ENCODE measurements at places on chromosomes 13 and 19. TPM values are rescaled to one million over a fixed set of nuclear protein-coding genes. Genes with fewer than 3 reads are reported as not detected.

GRCh38 chr13:29852472-29853054 lies 2.1 kb upstream of the UBL3 start:
- no peak overlapping the region for H3K4me3 ChIP-seq
- no peaks in the 10 kb centered on the region for H3K27me3 ChIP-seq
- DNase-seq = no peak
- no peaks in the 10 kb centered on the region for H3K4me1 ChIP-seq
- no peak overlapping the region for H3K27ac ChIP-seq
- no peaks in the 10 kb centered on the region for H3K36me3 ChIP-seq

DNA sequence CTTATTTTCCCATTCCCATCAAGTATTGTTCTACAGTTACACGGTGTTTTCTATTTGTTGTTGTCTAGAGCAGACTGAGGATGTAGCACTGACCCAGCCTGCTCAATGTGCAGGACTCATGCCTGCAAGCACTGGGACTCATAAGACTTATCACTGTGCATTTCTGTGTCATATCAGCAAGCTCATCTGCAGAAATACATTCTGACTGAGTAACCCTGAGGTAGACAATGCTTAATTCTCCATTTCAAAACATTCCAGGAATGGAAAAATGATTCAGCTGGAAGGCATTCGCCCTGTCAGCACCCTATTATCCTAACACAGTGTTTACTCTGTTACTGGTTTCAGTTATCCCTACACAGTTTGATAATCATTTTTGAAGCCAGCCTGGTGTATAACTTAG lies 2506.4 kb downstream of the PCDH9 start:
- no peak overlapping the region for H3K4me3 ChIP-seq
- no peaks in the 10 kb centered on the region for H3K27me3 ChIP-seq
- no peak for DNase-seq
- H3K27ac ChIP-seq = no peak overlapping the region

DNA sequence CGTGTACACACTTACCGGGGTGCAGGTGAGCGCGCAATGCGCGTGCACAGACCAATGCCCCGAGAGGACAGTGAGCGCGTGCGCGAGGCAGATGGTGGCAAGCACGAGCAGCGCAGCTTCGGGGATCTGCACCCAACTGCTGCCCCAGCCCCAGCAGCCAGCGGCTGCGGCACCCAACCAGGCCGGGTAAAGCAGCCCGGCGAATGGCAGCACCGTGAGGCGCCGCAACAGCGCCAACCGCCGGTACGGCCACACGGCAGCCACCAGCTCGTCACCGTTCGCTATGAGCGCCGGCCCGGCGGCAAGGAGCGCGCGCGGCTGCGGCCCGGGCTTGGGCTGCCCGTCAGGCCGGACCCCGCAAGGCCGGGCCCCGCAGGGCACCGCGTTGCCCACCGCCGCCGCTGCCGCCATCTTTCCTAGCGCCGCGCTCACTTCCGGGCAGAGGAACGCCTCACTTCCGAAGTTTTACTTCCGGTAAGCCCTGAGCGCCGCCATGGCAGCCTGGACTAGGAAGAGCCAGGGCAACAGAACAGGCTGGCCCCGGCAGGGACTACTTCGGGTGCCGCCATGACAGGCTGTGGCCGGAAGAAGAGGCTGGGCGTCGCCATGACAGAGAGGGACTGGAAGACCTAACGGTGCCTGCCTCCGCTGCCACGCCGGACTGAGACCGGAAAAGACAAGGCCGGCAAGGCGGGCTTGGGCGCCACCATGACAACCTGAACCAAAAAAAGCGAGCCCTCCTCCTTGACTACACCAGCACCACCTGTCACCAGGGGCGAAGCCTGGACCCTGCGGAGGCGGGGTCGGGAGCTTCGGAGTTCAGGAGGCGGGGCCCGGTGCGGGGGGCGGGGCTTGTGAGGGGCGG lies at the start of gene ATP13A1:
TSS of gene ATP13A1 (minus strand) at position 421 of the 865 bp plus-strand sequence. CDS start at position 411, 10 bp downstream.
- DNase-seq = peak; percentile 93
- H3K27ac ChIP-seq = peak within 1 kb of the TSS; percentile 98
- no peaks in the 10 kb centered on the region for H3K36me3 ChIP-seq
- no peaks in the 10 kb centered on the region for H3K27me3 ChIP-seq
- H3K4me1 ChIP-seq = peaks cover 30% of the 10 kb centered on the region

The ZNF846 gene
- total RNA-seq = 10.0 TPM

DNA sequence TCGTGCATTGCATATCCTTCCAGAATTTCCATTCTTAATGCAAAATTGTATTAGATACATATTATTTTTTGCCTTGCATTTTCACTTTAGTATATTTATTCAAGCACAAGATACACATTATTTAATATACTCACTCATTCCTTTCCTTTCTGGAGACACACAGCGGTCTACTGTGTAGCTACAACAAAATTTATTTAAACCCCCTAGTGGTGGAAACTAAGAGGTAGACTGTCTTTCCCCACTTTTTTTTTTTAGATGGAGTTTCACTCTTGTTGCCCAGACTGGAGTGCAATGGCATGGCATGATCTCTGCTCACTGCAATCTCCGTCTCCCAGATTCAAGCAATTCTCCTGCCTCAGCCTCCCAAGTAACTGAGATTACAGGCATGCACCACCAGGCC lies 2040.3 kb upstream of the PCDH20 start:
- H3K36me3 ChIP-seq = no peaks in the 10 kb centered on the region
- H3K27ac ChIP-seq = no peak overlapping the region
- no peak for DNase-seq
- no peak overlapping the region for H3K4me3 ChIP-seq

DNA sequence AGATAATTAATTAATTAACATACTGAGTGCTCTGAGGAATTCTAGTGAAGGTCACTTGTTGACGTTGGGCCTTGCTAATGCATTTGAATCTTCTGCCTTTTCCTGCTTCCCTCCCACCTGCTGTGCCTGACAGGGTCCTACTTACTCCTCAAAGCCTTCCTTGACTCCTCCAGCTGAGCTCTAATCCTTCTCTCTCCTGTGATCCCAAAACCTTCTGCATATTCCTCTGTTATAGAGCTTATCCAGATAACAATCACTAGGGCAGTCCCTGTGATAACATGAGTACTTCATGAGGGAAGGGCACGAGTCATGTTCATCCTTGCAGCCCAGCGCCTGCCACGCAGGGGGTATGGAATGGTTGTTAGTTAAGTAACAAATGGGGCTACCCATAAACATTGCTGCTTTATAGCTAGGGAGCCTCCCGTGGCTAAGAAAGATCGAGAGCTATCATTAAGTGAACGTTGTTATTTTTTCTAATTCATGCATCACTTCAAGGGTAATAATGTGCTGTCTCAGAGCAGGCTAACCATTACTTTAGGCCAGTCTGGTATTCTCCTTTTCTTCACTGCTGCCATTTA lies 19.1 kb upstream of the SPATA13 start:
- H3K27me3 ChIP-seq = no peaks in the 10 kb centered on the region
- no peak for DNase-seq
- H3K36me3 ChIP-seq = no peaks in the 10 kb centered on the region
- no peak overlapping the region for H3K27ac ChIP-seq
- no peaks in the 10 kb centered on the region for H3K4me1 ChIP-seq

The GGACT gene
- 6.1 TPM for total RNA-seq

GRCh38 chr13:56066321-56066720 lies 1074.4 kb upstream of the PRR20A start:
- no peaks in the 10 kb centered on the region for H3K4me1 ChIP-seq
- H3K4me3 ChIP-seq = no peak overlapping the region
- H3K27me3 ChIP-seq = no peaks in the 10 kb centered on the region
- H3K36me3 ChIP-seq = no peaks in the 10 kb centered on the region
- no peak overlapping the region for H3K27ac ChIP-seq

DNA sequence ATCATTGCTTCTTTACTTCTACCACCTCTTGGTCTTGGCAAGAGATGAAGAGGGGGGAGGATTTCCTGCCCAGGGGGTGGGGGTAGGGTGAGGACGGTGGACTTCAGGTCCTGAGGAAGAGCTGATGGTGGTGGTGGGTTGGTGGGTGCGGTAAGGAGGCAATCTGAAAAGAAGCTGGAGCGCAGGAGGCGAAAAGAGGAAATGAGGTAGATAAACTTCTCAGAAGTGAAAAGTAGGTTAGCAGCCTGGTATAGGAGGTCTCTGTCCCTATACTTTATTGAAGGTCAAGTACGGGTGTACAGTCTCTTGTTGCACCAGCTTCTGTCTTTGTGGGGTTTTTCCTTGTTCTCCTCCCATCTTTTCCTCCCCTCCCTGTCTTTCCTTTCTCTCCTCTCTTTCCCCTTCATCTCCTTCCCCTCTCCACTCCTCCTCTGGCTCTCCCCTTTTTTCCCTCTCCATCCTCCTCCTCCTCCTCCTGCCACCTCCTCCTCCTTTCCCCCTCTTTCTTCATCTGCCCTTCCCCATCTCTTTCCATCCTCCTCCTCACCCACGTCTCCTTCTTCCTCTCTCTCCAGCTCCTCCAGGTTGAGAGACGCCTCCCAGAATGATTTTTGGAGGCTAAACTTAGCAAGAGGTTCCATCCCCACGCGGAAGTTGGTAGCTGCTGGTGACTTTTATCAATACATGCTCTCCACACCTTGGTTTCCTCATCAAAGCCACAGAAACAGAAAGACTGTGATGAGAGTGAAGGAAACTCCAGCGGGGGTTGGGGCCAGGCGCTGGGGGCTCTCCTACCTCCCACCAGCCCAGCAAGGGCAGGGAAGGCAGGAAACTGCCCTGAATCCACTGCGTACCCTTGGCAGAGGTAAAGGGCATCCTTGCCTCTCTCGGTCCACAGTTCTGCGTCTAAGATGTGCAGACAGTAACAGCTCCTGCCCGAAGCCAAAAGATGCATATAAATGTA lies 15.3 kb downstream of the TNFSF14 start:
- no peaks in the 10 kb centered on the region for H3K36me3 ChIP-seq
- peak overlapping the region; percentile 51 for H3K4me3 ChIP-seq
- peak; percentile 75 for DNase-seq

DNA sequence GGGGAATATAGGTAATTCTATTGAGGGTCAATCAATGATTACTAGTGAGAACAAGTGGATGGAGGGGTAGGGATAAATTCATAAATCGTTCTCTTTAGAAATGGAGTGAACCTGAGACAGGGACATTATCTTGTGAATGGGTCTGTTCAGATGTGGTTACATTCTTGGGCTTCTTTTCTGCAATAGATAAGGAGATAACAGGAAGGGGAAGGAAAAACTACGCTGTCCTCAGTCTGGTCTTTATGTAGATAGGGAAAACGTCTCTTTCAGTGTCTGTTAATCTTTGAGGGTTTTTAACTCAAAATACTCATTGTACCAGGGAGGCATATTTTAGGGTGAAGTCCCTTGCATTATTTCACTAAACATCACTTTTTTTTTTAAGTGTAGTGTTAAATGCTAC lies 266.7 kb upstream of the MAB21L1 start:
- no peaks in the 10 kb centered on the region for H3K27me3 ChIP-seq
- no peak for DNase-seq
- no peak overlapping the region for H3K4me3 ChIP-seq
- no peaks in the 10 kb centered on the region for H3K4me1 ChIP-seq
- H3K27ac ChIP-seq = no peak overlapping the region

DNA sequence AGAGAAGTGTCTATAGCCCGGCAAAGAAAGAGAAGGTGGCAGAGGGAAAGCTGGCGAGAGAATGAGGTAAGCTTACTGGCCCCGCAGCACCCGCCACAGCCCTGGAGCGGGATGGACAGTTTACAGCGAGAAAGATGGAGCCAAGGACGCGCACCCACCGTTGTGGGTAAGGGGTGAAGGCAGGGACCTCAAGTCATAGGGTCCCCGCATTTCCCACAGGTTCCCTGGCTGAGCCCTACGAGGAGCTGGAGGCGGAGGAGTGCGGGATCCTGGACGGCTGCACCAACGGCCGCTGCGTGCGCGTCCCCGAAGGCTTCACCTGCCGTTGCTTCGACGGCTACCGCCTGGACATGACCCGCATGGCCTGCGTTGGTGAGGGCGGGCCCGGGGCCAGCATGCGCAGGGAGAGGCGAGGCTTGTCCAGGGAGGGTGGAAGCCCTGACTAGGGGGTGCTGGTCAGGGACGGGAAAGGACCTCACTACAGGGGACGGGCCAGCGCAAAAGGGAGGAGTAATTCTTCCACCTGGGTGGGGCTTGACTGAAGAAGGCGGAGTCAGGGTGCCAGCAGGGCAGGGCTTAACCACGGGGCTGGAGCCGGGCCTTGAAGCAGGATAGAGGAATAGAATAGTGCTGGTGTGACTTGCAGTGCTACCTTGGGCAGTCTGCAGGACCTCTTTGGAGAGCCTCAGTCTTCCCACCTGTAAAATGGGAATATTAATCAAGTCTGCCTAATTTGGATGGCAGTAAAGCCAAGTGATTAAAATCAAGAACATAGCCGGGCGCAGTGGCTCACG lies 26.5 kb downstream of the LTBP4 start:
- H3K4me3 ChIP-seq = no peak overlapping the region
- no peak for DNase-seq
- H3K27me3 ChIP-seq = no peaks in the 10 kb centered on the region

The SLC25A30 gene
- total RNA-seq = 13.3 TPM

DNA sequence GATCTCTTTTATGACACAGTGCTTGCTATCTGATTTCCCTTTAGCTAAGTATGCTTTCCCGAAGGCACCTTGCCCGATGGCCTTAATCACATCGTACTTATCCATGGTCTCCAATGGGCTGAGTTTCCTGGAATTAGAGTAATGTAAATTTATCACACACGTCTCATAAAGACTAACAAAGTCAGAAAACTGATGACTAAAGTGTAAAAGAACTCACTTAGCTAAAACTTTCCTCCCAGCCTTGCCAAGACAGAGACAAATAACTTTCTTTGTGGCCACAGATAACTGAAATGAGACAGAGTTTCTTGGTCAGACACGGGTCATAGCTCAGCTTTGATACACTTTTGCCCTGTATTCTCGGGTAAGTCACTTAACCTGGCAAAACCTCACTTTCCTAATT lies 1.5 kb downstream of the NEK5 start:
- peaks cover 11% of the 10 kb centered on the region for H3K4me1 ChIP-seq
- no peaks in the 10 kb centered on the region for H3K27me3 ChIP-seq
- DNase-seq = no peak
- H3K36me3 ChIP-seq = no peaks in the 10 kb centered on the region

DNA sequence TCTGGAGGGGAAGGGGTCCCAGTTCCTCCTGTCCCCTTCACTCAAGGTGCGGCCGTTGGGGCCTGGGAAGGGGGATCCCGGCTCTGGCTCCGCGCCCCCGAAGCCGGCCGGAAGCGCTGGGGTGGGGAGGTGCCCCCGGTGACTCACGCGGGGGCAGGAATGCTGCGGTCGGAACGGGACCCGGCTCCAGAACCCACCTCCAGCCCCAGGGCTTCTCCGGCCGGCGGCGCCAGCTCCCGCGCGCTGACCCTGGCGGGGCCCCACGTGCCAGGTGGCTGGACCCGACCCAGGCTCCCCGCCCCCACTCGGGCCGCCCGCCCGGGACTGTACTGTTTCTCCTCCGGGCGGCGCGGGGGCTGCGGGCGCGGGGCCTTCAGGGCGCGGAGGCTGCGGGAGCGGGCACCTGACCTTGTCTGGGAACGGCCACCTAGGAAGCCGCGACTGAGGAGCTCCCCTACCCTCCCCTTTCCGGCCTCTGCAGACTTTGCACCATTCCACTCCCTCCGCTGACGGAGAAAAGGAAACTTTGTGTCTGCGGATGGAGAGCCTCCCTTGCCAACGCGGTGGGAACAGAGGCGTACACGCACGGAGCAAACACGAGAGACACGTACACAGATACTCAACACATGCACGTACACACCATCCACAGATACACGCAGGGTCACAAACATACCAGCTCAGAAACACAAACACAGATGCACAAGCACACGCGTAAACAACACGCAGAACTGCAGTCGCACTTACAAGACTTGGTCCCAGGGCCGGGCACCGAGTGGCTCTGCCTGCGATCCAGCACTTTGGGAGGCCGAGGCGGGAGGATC lies 7.2 kb downstream of the AXL start:
- no peaks in the 10 kb centered on the region for H3K36me3 ChIP-seq
- peaks cover 11% of the 10 kb centered on the region for H3K4me1 ChIP-seq
- H3K27ac ChIP-seq = peak overlapping the region; percentile 51
- DNase-seq = peak; percentile 41
- no peaks in the 10 kb centered on the region for H3K27me3 ChIP-seq
